ENCODE measurements at places on chromosomes 2 and 18.

- DNase-seq, result no peak
Measured at GRCh38 chr2:128469203-128469602, 150.5 kb upstream of the HS6ST1 start.

GRCh38 chr2:212892193-212892592 is 259.2 kb downstream of the IKZF2 start:
- no peak for DNase-seq

GRCh38 chr2:62947403-62947802 is 103.2 kb upstream of the OTX1 start:
- DNase-seq, result no peak

DNA sequence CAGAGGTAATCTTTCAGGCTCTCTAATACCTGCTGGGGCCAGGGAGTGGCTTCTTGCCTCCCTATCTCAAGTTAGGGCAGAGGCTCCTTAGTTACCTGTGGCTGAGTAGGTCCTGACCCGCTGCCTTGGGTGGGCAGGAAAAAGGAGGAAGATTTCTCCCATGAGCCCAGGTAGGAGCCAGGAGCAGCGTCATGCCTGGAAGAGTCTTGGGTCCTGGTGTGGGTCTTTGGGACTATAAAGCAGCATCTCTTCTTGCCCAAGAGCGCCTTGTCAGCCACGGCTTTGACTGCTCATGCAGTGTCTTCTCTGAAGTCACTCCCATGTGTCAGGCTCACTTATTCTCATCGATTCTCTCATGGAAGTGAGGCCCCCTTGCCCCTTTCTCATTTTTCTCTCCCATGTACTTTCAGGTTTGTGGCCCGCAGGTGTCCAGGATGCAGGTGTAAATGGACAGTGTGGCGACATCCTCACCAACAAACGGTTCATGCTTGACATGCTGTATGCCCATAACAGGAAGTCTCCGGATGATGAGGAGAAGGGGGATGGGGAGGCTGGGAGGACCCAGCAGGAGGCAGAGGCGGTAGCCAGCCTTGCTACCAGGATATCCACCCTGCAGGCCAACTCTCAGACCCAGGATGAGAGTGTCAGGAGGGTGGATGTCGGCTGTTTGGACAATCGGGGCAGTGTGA is 111.2 kb downstream of the TPGS2 start:
- no peak for DNase-seq

GRCh38 chr2:883803-884748 is 66.6 kb upstream of the SNTG2 start:
- DNase-seq, result no peak

DNA sequence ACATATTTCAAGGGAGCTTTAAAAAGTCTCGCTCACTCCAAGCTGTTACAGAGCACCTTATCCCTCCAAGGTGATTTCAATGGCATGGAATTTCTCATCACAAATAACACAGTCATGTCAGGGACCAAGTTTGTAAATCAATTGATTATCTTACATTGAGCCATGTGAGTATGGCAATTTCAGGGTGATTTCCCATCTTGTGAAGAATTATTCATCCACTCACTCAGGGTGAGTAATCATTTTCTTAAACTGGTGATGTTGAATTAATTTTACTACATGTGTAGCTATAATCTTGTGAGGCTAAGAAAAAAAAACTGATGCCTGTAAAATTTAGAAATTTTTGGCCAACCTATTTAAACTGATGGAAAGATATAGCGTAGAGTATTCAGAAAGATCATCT is 3.3 kb upstream of the ABCA12 start:
- no peak for DNase-seq

GRCh38 chr18:78292618-78293380 is 686.8 kb upstream of the SALL3 start:
- DNase-seq, result no peak

- no peak for DNase-seq
Measured at GRCh38 chr2:106280722-106281446, 86.8 kb upstream of the UXS1 start.

DNA sequence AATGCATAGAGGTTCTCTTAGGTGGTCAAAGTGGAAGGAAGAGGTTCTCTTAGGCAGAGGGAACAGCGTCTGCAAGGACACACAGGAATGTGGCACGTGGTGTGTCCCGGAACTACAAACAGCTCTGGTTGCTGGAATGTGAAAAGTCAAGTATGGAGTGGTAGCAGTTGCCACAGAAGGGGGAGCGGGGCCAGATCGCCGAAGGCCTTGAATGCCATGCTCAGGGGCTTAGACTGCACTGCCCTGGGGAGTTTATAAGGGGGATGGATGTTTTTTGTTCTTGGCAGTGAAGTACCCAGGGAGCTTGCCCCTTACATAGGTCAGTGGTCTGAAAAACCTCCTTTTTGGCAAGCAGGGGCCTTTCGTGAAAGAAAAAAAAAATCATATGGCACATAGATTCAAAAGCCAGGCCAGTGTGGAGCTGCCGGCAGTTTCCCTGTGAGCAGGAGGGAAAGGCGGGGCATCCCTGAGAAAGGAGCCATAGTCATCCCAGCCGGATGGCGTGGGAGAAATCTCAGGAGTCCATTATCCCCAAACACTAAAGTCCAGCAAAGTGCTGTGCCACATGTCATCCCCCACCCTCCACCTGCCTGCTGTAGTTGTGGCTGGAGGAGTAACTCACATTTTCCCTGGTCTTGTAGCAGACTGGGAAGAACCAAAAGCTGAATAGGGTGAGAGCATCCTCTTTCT is 45.4 kb downstream of the GORASP2 start:
- no peak for DNase-seq

GRCh38 chr2:198375083-198375410 is 570.7 kb downstream of the PLCL1 start:
- DNase-seq, result no peak

DNA sequence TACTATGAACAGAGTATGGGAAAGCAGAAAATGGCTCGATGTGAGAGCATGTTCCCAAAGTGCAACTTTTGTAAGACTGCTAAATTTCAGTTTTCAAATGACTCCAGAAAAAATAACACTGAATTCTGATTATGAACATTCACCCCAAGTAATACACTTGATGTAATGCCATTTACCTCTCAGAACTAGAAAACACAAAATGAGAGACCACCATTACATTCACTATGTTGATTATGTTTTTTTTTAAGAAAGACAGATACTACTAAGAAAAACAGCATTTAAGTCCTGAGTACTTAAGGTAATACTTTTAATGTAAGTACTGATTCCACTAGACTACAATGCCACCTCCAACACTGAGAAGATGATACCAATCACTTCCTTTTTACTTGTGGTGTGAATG is 38.5 kb downstream of the SFT2D3 start:
- DNase-seq, result no peak

GRCh38 chr2:54566896-54567295 is 110.8 kb downstream of the SPTBN1 start:
- no peak for DNase-seq

DNA sequence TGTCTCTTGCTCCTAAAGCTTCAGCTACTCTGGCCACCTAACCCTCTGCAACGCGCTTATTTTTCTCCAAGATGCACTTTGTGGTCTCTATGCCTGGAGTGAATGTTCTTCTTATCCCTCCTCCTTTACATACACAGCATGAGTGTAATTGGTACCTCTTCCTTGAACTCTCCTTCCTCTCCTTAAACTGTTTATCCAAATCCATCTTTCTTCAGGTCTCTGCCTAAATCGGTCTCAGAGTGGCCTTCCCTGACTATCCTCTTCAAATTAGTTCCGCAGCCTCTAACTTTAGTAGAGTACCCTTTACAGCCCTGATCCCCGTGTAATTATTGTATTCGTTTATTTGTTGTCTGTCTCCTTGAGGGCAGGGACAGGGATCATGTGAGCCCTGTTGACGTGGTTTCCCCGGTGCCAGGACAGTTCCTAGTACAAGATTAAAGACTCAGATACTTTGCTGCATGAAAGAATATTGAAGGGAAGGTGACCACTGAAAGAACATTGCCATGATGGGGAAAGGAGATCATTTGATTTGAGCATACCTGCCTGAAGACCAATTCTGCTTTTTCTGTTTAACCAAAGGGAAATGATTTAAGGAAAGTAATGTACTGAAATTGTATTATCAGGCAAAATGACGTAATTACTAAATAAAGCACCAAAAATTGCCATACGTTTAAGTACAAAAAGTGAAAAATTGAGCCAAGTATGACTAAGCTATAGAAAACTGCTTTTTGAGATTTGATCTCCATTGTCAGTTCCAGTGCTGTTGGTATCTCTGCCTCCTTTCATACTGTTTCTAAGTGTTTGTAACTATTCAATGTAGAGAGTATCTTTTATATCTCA is 1.2 kb downstream of the CNOT9 start:
- DNase-seq, result no peak

- DNase-seq, result no peak
Measured at GRCh38 chr2:184596819-184597411, 1.4 kb upstream of the ZNF804A start.

- DNase-seq, result no peak
Measured at GRCh38 chr2:189504238-189504637, 63.0 kb downstream of the WDR75 start.

GRCh38 chr2:101469863-101470262 is 5.0 kb downstream of the RFX8 start:
- DNase-seq, result no peak

- DNase-seq, result no peak
Measured at GRCh38 chr2:33503002-33503401, 26.6 kb downstream of the RASGRP3 start.

DNA sequence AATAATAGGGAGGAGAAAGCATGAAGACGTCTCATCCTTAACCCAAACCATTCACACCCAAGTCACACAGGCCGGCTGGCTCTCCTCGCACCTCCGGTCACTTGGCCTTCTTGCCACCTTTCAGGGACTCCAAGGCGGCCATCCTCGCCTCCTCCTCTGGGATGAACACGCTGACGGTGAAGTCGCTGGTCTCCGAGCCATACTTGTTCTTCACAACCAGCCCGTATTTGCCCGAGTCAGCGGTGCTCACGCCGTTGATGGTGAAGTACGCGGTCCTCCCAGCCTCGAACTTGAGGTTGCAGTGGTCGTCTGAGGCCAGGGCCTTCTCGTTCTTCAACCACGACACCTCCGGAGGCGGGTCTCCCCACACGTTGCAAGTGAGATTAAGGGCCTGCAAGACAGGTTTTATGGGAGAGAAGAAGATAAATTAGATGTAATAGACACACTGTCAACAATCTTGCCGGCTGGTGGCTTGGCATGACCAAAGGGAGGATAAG is 54.3 kb upstream of the LPIN2 start:
- no peak for DNase-seq

DNA sequence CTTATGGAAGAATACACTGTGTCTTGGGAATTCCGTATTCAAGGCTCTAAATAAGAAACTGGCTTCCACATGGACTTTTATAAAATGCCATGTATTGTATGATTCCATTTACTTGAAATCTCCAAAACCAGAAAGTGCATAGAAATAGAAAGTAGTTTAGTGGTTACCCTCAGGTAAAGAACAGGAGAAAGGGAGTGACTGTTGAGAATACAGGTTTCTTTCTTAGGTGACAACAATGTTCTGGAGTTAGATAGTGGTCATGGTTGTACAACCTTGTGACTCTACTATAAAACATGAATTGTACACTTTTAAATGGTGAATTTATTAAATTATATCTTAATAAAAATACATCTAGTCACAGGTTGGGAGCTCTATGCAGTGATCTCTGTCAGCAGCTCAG is 481.8 kb downstream of the SPAG16 start:
- DNase-seq, result no peak

DNA sequence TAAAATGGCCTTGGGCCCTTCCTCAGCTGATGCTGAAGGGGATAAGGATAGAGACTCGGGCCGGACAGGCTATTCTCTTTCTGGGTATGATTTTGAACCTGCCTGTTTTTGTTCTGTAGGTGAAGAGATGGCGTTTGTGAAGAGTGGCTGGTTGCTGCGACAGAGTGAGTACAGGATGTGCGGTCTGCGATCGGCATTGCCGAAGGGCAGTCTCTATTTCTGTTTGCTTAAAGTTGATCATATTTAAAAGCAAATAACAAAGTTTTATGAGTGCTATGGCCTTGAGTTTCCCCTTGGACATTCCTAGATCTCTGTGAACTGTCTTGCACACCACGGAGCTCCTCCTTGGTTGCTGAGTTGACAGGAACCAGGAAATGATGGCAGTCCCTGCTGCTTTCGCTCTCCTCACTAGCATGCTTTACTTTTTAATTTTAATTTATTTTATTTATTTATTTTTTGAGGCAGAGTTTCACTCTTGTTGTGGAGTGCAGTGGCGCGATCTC is 15.7 kb downstream of the PLEKHB2 start:
- DNase-seq, result no peak

DNA sequence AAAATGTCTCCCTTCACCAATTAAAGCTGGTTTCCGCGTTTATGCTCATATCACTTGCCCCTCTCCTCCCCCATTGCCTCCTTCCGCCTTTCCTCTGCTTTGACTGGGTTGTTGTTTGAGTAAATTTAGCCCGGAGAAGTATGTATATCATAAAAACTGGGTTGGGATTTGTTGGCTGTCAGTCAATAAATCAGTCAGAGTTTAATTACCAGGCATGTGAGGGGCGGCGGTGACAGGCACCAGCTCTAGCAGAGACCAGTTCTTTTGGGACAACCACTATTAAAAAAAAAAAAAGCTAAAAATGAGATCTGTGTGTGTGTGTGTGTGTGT is 382.4 kb upstream of the SMIM21 start:
- no peak for DNase-seq

GRCh38 chr18:79200546-79201268 is 131.5 kb downstream of the ATP9B start:
- no peak for DNase-seq

GRCh38 chr2:230413479-230413878 is 2.5 kb upstream of the SP100 start:
- no peak for DNase-seq

GRCh38 chr2:120319123-120319522 is 26.8 kb upstream of the INHBB start:
- no peak for DNase-seq

GRCh38 chr2:135603543-135603942 is 72.3 kb downstream of the R3HDM1 start:
- DNase-seq, result no peak

- DNase-seq, result no peak
Measured at GRCh38 chr2:212843409-212844199, 305.0 kb upstream of the ERBB4 start.

GRCh38 chr2:58959996-58960395 is 718.9 kb upstream of the FANCL start:
- no peak for DNase-seq

GRCh38 chr2:134320930-134321329 is 67.1 kb downstream of the MGAT5 start:
- no peak for DNase-seq

DNA sequence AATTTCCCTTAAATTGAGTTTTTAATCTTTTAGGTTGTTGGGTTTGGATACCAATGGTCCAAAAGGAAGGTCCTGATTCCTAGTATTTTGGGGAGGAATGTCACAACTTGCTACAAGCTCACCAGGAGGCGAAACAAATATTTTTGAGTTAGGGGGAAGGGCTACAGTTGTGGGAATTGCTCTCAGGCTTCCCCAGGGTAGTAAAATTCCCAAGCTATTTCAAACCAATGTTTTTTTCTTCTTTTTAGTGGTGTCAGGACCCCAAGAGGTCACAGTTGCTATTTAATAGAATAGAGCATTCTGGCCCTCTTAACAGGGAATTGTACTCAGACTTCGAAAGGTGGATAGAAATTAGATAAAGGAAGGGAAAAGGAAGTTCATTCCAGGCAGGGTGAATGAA is 68.5 kb upstream of the ST3GAL5 start:
- DNase-seq, result no peak

- DNase-seq, result no peak
Measured at GRCh38 chr2:42096869-42097591, 49.2 kb downstream of the PKDCC start.
